ENCODE measurements at places on chromosomes 4 and X.
A peak's percentile ranks its signal among the peaks of the same experiment; 100 is the strongest.

DNA sequence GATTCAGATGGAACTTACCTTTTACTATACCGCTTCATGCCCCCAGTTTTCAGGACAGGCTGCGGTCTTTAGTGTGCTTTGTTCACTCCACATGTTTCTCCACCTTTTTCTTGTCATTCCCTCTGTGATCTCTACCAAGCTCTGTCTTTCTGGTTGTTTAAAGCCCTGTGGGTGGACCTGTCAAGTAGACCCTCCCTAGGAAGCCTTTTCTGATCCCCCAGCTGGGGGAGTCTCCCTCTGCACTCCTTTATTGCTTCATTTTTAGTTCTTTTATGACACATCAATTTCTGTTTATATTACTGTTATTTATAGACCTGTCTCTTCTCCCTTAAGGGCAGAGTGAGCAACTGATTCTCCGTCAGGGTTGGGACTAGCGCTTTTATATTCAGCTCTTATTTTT, 150.2 kb downstream of the C4orf33 start:
- DNase-seq: no peak

DNA sequence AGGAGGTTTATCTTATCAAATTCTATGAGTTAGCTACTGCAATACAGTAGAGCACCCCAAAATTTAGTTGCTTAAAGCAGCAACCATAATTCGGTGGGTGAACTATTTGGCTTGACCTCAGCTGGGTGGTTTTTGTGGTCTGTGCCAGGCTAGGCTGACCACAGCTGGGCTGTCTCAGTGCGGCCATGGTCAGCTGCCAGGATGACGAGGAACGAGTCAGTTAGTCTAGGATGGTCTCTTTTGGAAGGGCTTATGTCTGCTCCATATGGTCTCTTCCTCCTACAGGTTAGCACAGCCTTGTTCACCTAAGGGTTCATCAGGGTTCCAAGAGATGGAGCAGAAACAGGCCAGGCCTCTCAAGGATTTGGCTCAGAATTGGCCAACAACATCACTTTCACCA, 210.4 kb downstream of the PALLD start:
- DNase-seq: no peak

DNA sequence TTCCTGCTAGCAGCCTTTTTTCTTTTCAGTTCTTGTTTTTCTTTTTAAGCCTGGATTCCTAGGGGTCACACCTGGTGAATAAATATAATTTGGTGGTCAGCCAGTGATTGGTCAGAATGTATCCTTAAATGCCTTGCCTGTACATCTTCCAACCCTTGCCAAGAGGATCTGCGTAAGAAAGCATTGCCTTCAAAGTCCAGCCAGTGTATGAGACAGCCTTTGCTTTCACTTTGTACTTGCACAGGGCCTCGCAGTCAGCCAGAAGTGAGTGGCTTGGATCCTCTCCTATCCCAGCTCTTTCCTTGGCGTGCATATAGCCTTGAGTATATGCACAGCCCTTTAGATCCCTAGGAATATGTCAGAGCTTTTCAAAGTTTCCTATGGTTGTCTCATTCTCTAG, 22.2 kb downstream of the KANTR start:
- DNase-seq: no peak

GRCh38 chr4:142222127-142222526, 585.7 kb downstream of the IL15 start:
- DNase-seq: no peak

DNA sequence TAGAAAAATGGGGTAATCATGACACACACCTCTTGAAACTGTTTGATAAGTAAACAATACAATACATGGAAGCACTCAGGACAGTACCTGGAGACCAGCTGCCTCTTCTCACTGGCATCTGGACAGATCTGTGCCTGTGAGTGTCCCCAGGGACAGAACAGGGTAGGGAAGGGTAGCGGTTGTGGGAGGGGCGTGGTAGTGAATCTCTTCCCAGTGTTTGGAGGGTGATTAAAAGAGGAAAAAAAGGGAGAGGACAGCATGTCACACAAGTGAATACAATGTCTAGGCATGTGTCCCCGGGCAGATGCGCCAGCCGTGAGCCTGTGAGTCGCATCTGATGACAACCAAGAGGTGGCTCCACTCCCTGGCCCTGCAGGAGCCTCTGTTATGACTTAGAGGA, 138.8 kb upstream of the MSX1 start:
- DNase-seq: peak; percentile 40

DNA sequence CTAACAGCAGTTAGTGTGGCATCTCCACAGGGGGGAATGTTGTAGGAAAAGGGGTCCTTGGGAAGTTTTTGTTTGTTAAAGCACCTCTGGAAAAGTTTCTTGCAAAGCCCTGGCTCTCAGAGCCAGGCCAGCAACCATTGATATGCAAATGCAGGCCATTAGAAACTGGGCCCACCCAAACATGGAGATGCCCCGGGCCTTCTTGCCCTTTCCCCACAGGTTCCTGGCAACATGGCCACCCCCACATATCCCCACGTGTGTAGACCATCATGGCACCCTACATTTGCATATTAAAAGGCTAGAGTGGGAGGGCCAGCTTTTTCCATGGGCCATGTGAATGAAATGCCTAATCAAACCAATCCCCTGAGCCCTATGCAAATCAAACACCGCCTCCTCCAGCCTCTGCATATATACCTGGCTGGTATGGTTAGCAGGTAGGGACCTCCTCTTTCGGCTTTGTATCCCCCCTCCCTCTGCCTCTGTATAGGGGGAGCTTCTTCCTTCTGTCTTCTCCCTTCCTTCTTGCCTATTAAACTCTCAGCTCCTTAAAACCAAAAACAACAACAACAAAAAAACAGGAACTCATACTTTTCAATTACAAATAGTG, 44.0 kb upstream of the ZCCHC13 start:
- DNase-seq: no peak

DNA sequence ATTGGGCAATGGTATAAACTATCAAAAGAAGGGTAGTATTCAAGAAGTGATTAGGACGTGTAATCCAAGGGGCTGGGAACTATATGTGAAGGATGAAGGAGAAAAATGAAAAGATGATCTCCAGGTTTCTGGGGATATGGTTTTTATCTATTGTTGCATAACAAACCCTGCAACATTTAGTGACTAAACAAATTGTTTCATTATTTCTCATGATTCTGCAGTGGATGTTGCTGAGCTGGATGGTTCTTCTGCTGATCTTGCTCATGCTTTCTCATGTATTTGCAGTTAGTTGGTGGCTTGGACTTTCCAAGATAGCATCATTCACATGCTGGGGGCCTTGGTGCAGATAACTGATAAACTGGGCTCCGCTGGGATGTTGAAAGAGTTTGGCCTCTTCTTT, 29.1 kb downstream of the PHOX2B start:
- no peak for DNase-seq

DNA sequence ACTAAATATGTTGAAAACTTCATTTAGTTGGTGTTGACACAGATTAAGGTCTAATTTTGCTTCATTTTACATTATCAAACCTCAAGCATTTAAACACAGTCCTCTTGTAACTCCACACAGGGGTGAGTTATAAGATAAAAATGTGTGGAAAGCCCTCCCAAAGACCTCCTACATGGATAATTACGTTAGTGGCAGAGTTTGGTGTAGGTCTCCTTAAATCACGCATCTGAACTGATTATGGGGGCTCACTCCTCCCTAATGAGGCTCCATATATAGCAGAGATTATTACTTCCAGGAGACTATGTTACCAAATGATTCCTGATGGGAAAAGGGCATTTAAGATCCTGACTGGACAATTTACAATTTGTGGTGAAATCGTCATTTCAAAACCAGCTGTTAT, 32.2 kb upstream of the VCX3B start:
- DNase-seq: no peak

GRCh38 chr4:151218343-151218742, 58.6 kb upstream of the PRSS48 start:
- DNase-seq: no peak

GRCh38 chr4:61446941-61447340, 246.8 kb downstream of the ADGRL3 start:
- DNase-seq: no peak

DNA sequence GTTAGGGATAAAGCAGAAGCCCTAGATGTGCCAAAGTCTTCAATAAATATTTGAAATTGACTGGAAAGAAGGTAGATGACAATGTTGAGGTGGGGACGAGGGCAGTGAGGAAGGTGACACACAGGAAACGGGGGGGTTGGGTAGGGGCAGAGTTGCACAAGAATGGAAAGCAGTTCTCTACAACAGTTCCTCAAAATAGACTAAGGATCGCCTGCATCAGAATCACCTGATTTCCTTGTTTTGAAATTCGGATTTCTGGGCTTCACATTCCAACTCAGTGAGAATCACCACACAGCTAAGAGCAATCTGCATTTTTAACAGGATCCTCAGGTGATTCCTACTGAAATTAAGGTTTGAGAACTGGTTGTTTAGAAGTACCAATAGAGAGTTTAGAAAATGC, 70.6 kb downstream of the ARFIP1 start:
- DNase-seq: no peak

GRCh38 chr4:128776794-128777216, 32.7 kb upstream of the JADE1 start:
- peak; percentile 47 for DNase-seq

- DNase-seq: no peak
These were observed 8.0 kb upstream of the PITX2 start for GRCh38 chr4:110630688-110631402.

DNA sequence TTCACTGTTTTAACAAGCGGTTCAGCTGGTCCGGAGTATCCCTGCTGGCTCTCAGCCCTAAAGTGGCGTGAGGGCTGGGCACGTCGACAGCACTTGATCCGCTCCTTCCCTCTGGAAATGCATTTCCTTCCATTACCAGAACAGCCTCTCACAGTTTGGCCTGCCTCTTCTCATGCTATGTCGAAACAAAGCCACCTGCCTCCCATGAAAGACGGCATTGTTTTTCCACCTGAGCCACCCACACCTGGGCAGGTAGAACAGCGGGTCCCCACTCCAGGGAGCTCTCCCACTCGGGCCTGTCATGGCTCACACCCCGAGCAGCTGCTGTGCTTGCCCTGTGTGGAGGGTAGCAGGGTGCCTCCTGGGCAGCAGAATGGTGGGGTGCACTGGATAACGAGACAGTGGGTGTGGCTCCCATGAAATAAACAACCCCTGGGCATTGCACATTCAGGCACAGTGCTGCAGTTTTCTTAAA, 86.2 kb downstream of the FHDC1 start:
- DNase-seq: peak; percentile 20

- no peak for DNase-seq
These were observed 351.5 kb downstream of the TMA16 start for GRCh38 chr4:163846008-163846407.

- no peak for DNase-seq
These were observed 46.5 kb downstream of the CWH43 start for GRCh38 chr4:49032440-49033161.

DNA sequence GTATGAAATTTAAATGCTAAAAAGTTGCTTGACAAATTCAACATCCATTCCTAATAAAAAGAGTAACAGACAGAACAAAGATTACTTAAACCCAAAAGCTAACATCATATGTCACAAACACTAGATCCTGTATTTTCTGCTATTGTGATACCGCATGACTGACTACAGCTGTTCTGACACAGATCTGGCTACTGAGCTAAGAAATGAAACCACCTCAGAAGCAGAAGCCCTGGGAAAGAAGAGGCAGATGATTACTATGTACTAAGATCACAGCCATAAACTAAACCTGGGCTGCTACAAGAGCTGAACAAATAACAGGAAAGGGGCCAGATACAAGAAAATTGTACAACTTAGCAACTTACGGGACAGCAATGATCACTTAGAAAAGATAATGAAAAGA, 9.4 kb downstream of the LETM1 start:
- DNase-seq: no peak

DNA sequence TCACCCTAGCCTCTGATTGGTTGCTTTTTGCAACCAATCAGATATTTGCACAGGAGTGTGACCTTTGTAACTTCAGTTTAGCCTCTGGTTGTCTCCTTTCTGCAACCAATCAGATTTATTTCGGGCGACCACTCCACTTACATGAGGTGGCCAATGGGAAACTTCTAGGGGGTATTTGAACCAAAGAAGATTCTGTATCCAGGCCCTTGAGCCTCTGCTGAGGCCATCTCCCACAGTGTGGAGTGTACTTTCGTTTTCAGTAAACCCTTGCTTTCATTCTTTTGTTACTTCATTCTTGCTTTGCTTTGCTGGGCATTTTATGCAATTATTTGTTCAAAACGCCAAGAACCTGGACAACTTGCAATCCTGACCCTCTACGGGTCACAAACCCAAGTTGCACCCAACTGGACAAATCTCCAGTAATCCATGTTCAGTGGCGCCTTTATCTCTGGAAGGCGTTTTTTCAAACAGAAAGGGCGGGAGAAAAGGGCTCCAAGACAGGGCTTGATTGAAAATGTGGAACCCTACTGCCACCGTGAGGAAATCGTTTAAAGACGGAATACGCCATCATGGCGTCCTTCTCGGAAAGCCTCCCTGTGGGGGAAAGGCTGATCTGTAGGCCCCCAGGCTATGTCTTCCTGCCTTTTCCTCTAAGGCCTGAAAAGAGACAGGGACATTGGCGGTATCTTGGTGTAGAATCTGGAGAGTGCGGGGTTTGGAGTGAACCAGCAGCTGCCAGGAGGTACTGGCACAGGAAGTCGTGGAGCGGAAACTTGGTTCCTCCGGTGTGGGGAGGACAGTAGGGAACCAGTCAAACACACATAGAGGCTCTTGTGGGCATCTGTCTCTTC, 184.6 kb downstream of the OR13H1 start:
- DNase-seq: no peak

DNA sequence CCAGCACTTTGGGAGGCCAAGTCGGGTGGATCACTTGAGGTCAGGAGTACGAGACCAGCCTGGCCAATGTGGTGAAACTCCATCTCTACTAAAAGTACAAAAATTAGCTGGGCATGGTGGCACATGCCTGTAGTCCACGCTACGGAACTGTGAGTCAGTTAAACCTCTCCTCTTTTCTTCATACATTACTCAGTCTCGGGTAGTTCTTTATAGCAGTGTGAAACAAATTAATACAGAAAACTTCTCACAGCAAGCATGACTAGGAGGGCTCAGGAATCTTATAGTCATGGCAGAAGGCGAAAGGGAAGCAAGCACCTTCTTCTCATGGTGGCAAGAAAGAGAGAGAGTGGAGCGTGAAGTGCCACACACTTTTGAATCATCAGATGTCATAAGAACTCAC, 358.9 kb downstream of the NLGN4X start:
- no peak for DNase-seq

DNA sequence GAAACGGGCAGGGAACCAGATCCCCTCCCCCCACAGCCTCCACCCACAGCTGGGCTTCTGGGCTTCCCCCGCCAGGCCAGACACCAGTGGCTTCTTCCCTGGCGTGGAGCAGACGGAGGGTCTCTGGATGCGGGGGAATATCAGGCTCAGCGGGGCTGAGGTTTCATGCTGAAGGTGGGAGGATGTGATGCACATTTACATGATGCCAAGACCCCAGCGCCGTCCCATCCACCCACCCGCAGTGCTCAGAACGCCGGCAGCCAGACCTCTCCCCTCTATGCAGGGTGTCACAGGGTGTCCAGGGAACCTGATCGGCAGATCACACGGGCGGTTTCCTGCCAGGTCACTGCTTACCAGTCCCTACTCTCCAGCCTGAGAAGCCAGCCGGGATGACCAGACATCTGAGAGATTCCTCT, 12.8 kb upstream of the TNIP2 start:
- no peak for DNase-seq
